Kidney capillary endothelial cell (primary cell): ENCODE measurements at places on chromosomes 16 and 17.

- no peak for DNase-seq
Observed at GRCh38 chr17:77905766-77906165, 52.7 kb upstream of the TNRC6C start.

- no peak for DNase-seq
Observed at GRCh38 chr17:8835631-8836364, 31.7 kb downstream of the PIK3R6 start.

DNA sequence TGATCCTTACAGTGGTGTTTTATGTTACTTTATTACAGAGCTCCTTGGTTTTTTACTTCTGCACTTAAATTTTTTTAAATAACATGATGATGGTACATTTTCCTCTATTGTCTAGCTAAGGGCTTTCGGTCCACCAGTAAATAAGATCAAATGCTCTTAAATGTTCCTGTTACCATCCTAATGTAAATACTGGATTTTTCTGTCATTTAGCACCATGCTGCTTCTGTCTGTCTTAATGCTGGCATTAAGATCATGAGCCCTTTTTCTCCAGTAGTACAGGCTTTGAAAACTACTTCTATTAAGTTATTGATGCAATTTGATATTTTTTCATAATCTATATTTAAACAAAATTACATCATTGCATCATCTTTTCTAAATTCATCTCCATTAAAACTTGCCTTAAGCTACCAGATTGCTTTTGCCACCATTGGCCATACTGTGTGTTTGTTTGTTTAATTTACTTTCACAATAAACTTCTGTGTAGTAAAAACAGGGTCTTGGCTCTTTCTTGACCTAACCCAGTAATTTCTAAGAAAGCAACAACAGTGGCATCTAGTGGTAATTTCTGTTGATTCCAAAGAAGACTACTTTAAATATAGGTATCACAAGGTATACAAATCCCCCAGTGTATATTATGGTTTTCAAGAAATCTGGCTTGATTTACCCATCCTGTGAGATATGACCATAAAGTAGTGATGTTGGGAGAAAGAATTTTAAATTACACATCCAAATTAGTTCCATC lies 9.0 kb upstream of the PHAF1 start:
- no peak for DNase-seq

DNA sequence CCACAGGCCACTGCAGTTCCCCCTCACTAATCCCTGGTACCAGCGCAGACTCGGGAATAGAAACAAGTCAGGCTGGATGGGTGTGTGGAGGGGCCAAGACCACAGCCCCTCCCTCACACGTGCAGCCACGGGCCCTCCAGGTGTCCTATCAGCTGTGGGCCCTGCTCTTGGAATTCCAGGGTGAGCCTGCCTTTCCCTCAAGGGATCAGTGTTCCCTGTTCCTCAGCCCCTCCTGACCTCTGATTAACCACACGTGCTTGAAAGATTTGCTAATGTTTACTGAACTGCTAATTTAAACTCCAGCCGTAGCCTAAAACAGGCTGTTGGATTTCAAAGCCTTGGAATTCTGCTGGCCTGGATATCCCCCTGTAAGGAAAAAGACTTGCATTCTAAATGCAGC lies 146.4 kb downstream of the SOCS1 start:
- DNase-seq: no peak

DNA sequence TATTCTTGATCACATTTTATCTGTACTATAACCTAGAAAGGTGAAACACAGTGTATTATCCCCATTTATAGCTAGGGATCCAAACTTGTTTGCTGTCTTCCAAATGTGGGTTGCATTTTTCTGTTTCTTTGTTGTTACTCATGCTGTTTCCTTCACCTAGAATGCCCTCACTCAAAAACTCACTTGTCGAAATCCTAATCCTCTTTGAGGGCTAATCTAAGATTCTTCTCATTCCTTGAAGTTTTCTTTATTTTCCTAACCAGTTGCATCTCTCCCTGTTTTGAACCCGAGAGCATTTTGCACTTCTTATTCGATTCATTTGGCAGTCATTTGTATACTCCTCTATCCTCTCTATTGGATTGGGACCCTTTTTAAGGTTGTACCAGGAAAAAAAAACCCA lies 9.6 kb downstream of the CALCOCO2 start:
- no peak for DNase-seq

GRCh38 chr16:19001788-19002187 lies 18.1 kb downstream of the TMC7 start:
- DNase-seq: no peak

GRCh38 chr16:55703003-55704001 lies 47.5 kb downstream of the SLC6A2 start:
- DNase-seq: peak; percentile 43

DNA sequence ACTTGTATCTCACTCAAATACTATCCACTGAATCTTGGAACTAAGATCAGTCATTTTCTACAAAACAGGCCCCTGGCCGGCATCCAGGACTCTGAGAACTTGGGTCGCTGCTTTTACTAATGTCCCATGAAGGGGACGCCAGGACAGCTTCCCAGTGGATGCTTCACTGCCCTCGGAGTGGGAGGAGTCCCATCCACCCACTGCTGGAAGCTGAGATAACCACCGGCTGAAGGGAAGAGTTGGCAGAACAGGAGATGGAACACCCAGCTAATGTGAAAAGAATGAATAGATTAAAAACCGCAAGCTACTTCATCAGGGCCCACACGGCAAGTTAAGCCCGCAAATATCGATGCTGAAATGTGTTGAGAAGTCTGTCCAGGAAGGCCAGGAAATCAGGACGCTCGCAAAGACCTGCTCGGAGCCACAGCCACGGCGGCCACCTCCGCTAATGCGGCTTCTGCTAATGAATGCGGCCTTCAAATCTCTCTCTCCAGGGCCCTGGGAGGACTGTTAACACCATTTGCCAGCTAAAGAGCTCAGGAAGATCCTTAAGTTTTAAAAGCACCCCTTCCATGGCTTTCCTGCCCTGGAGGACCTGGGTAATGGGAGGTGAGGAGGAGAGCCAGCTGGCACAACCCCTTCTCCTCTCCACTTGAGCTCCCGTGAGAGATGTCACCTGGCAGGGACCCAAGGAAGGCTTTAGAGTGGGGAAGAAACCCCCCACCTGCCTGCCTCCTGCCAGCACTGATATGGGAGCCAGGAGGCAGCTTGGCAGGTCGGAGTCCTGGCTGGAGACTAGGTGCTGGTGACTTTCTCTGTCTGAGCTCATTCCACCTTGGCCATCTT lies 226.6 kb upstream of the RPL38 start:
- no peak for DNase-seq

GRCh38 chr17:69581061-69581961 lies 166.8 kb downstream of the MAP2K6 start:
- DNase-seq: peak; percentile 68
